SJSA1 (cell line): ENCODE measurements at places on chromosomes 4 and X.
A peak's percentile ranks its signal among the peaks of the same experiment; 100 is the strongest.

GRCh38 chrX:73977542-73978169 is 326.3 kb upstream of the ZCCHC13 start:
- DNase-seq: no peak

- DNase-seq: peak; percentile 31
Observed at GRCh38 chrX:22526339-22526738, 253.6 kb downstream of the CBLL2 start.

GRCh38 chr4:182874304-182874751 is 42.9 kb downstream of the DCTD start:
- DNase-seq: no peak

- DNase-seq: no peak
Observed at GRCh38 chr4:106816496-106816895, 219.6 kb downstream of the DKK2 start.

GRCh38 chr4:165514739-165515138 is 135.9 kb downstream of the CPE start:
- no peak for DNase-seq

DNA sequence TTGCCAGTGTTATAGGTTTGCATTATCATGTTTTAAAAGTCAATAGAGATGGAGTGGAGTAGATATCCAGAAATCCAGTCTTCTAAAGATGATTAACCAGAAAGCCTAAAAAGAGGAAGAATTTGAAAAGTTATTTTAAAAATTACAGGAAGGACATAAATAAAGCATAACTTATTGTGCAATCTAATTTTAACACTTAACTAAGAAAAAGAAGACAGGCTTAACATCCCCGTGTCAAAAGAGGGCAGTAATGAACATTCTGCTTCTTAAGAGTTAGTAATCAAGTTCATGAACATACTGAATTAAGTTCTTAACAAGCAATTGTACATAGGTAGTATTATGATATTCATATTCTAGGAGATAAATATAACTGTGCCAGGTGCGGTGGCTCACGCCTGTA is 39.3 kb downstream of the ELF2 start:
- DNase-seq: no peak

DNA sequence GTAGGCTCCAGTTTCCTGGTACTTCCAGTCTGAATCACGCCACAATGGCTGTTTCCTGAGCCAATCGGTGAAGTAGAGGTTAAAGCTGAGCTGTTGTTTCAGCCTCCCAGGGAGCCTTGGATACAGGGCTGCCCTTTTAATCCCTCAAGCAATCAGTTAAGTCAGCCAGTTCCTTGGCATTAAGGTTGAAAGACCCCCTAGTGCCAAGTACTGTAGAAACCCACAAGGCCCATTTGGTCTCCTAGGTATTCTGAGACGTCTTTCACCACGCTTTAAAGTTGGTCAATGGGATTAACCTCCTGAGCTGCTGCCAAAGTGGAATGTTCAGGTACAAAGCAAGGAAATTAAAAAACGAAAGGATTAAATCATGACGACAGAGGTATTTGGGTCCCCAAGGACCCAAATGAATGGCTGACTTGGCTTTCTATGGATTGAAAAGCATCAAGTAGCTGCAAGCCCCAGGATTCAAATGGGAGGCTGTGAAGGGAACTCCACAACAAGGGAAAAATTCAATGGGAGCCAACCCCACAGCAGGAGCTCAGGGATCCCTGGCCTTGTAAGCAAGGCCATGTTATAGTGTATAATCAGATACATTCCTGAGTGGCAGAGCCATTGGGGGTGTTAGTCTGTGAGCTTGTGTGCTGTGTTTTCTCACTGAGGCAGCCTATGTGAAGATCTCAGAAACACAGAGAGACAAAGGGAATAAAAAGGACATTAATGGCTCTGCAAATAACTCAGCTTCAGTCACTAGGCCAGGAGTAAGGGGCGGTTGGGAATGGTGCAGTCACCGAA is 86.0 kb downstream of the ATG4A start:
- no peak for DNase-seq

- no peak for DNase-seq
Observed at GRCh38 chr4:4521136-4521535, 20.7 kb downstream of the STX18 start.

DNA sequence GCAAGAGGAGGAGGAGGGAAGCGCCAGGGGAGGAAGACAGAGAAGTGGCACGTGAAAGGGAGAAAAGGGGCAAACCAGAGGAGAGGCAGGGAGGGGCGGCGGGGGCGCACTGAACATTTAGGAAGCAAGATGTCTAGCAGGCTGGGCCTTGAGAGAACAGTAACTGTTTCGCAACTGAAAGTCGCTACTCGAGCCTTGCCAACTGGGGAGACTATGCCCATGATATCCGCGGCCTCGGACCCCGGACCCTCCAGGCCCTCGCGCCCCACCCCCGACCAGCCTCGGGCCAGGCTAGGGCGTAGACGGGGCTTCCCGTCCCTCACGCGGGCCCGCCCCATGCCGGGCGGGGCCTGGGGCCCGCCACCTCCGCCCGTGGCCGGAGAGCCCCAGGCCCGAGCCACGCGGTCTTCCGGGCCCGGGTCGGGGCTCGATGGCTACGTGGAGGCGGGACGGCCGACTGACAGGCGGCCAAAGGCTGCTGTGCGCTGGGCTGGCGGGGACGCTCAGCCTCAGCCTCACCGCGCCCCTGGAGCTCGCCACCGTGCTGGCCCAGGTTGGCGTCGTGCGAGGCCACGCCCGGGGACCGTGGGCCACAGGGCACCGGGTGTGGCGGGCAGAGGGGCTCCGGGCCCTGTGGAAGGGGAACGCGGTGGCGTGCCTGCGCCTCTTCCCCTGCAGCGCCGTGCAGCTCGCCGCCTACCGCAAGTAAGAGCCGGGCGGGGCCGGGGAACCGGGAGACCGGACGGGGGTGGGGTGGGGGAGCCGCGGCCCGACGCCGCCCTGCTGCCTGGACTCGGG is at the start of gene SLC25A43:
TSS of gene SLC25A43 (plus strand) at position 363 of the 798 bp plus-strand sequence. CDS start at position 431, 68 bp downstream.
- DNase-seq: peak; percentile 35

DNA sequence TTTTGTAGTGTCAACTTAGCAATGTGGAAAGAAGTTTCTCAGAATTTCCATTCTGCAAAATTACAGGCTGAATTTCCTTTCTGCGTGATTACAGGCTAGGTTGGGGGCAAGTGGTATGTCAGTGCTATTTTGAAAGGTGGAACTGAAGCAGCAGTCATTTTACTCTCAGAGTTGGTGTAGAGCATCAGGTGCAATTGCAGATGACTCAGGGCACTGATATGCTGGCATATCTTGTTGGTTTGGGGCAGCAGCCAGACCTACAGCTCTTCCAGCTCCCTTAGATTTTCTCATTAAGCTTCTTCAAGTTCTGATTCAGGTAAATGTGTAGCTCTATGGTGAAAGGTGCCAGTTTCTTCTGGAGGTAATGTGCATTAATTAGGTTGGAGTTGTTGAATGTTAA is 930.7 kb upstream of the PCDH10 start:
- DNase-seq: no peak

DNA sequence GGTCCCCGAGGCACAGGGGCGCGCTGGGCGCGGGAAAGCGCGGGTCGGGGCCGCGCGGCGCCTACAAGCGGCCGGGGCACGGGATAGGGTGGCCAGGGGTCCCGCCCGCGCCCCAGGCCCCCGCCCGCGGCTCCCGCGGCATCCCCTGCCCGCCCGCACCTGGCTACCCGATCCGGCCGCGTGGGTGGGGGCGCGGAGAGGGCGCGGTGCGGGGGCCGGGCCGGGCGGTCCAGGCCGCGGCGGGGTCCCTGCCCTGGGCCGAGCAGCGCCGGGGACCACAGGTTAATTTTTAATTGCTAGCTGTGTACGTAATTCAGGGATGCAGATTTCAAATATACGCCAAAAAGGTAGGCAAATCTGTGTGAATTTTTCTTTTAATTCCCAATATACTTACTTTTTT is 44.3 kb upstream of the FAM47C start:
- DNase-seq: no peak

DNA sequence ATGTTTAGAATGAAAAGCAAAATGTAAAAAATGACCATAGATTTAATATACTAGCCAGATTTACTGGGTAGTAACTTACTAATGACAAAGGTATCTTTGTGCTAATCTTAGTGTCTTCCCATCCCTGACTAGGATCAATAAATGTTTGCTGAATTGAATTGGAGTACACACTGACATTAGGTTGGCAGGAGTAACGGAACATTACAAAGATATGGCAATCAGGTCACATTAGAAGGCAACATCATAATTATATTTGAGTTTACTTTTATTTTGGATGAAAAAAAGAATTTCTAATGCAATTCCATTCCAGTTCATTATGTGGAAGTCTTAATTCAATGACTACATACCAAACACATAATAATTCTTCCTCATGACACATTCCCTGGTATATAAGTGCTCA is 77.8 kb downstream of the MID1 start:
- no peak for DNase-seq

GRCh38 chrX:107729558-107730297 is 45.9 kb downstream of the TSC22D3 start:
- no peak for DNase-seq

DNA sequence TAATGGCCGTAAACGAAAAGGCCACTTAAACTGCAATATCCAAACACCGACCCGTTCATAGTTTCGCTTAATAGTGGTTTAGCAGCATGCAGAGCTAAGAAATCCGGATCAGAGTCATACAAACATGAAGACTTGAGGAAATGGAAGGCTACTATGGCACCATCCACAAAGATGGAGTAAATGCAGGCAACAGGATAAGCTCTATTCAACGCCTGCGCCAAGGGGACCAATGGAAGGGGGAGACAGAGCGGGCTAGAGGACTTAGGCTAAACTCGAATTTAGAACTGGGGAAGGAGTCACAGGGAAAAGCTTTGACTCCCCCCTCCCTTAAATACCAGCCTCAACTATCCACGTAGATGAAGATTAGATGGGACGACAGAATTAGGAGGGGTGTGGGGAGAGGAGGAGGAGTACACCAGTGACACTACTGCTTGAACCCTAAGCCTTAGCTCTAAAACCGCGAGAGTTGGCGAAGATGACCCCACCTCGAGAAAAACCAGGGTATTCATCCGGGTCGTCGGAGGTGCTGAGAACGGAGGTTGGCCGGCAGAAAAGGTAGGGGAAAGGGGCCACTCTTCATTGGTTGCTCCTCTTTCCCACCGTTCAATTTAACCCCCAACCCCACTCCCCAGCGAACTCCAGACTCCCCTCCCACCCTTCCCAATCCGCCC is 3.5 kb downstream of the HUWE1 start:
- peak; percentile 48 for DNase-seq

GRCh38 chrX:102155806-102156179 is at the start of gene BEX5:
BEX5 (minus strand) TSS chrX:102155977; CDS start chrX:102154265, 1,712 bp downstream.
- DNase-seq: no peak

DNA sequence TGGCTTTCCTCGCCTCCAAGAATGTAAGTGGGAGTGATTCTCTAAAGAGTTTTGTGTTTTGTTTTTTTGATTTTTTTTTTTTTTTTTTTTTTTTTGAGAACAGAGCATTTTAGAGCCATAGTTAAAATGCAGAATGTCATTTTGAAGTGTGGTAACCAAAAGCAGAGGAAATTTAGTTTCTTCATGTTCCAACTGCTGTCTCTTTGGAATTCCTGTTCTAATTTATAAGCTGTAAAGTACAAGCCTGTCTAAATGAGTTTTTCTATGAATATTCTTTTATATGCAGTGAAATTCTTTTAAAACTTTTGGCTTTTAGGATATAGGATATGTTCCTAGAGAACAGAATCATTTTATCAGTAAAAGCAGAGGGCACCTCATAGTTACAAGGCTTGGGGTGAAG is 74.2 kb downstream of the KIT start:
- no peak for DNase-seq

DNA sequence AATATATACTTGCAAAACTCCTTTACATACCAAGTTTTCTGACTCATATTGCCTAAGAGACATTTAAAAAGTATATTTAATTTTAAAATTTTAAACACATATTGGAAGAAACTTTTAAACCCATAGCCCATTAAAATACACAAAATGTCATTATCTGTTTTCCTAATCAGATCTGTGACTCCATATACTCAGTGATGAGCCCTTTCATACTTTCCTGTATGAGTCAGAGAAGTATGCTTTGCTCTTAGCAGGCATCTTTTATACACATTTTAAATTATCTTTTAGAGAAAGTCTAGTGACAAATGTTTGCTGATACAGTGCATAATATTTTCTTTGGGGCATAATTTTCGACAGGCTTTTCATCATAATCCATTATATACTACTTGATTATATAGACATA is 26.4 kb downstream of the SPIN3 start:
- no peak for DNase-seq

- DNase-seq: no peak
Observed at GRCh38 chr4:120156120-120156718, 89.6 kb upstream of the MAD2L1 start.

DNA sequence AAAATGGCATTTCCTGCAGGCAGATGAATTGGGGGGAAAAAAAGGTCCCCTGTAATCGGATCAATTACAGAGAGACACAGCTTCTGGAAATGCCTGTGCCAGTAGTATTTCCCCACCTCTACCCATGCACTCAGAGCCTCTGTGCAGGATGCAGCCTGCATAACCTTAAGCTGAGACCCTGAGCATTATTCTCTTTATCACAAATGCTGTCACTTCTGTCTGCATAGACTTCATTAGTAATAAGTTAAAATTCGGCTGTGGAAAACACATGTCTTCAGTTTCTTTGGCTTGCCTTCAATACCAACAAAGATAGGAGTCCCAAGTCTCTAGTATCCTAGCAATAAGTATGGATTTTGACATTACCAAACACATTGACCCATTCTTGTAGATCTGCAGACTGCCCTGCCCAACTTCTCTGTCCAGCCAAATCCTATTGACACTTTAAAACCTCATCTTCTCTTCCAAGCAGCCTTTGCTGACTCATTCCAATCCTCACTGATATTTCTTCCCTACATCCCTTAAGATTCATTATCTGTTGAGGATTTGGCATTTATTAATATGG is 70.8 kb downstream of the LUZP4 start:
- DNase-seq: no peak

GRCh38 chrX:43589735-43590134 is 66.4 kb upstream of the MAOA start:
- no peak for DNase-seq

- no peak for DNase-seq
Observed at GRCh38 chrX:134936542-134936941, 54.2 kb upstream of the SMIM10 start.

DNA sequence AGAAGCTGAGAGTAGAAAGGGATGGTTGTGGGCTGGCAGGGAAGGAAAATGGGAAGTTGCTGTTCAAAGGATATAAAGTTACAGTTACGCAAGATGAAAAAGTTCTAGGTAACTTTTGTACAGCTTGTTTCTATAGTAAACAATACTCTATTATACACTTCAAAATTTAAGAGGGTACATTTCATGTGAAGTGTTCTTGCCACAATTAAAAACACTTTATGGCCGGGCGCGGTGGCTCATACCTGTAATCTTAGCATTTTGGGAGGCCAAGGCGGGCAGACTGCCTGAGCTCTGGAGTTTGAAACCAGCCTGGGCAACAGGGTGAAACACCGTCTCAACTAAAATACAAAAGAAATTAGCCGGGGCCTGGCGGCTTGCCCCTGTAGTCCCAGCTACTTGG is 623.6 kb downstream of the STIM2 start:
- no peak for DNase-seq
